ENCODE measurements at places on chromosomes 1 and 21.
A peak's percentile ranks its signal among the peaks of the same experiment; 100 is the strongest.

- peaks cover 16% of the 10 kb centered on the region for H3K4me1 ChIP-seq
- no peak overlapping the region for H3K27ac ChIP-seq
- DNase-seq, result no peak
- peaks cover 51% of the 10 kb centered on the region for H3K36me3 ChIP-seq
- H3K4me3 ChIP-seq, result no peak overlapping the region
Measured at GRCh38 chr21:15755125-15755524, 25.3 kb downstream of the USP25 start.

- peaks cover under 1% of the 10 kb centered on the region for H3K4me1 ChIP-seq
- no peaks in the 10 kb centered on the region for H3K27me3 ChIP-seq
- H3K36me3 ChIP-seq, result peaks cover 15% of the 10 kb centered on the region
- H3K27ac ChIP-seq, result no peak overlapping the region
- DNase-seq, result no peak
Measured at GRCh38 chr21:44858291-44858690, 15.2 kb downstream of the PTTG1IP start.

DNA sequence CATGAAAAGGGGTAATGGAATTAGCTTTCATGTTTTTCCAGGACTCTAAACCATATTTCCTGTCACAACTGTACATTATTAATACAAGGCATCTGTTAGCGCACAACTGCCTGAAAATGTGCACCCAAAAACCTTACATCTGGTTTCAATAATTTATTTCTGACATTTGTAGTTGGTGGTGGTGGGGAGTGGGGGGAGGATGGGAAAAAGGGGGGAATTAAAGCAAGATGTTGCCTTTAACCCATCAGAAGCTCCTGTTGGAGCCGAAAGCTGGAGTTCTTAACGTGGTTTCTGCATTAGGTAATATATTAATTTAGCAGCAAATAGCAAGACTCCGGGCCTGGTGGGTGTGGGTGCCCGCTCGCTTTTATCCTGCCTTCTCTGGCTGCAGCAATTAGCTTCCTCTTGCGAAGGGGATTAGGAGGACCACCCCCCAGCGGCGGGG, 36.9 kb upstream of the HHAT start:
- H3K36me3 ChIP-seq, result no peaks in the 10 kb centered on the region
- H3K27me3 ChIP-seq, result peaks cover 53% of the 10 kb centered on the region
- H3K4me1 ChIP-seq, result peaks cover 2% of the 10 kb centered on the region
- no peak for DNase-seq
- H3K4me3 ChIP-seq, result no peak overlapping the region

DNA sequence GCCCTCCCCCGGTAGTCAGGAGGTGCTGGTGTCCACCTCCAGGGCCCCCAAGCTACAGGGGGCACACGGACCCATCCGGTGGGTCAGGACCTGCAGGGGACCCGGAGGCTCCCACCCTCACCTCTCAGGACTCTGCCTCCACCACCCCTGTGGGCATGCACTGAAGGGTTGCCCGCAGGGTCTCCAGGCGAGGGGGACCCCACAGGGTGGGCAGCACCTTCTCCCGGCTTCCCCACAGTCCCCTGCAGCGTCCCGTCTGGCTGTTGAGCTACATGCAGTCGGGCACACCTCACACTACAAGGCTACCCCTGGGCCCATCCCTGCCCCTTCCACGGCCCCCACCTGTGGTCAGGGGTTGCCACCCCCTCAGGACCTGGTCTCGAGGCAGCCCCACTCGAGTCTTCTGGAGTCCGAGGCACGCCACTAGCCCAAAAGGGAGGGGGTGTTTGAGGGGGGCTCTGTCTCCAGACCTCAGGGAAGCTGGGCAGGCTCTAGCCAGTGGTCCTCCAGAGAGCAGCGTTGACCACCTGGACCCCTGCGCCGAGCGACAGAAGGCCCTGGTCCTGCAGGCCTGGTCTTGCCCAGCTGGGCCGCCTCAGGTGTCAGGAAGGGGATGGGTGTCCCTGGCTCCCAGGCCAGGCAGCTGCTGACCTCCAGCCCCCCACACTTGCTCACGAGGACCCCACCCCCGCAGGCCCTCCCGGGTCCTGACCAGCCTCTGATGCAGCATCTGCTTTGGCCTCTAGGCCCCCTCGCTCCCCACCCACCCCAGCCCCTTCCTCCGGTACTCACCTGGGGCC, 9.6 kb downstream of the PARS2 start:
- DNase-seq, result no peak
- H3K27ac ChIP-seq, result no peak overlapping the region
- peaks cover 6% of the 10 kb centered on the region for H3K36me3 ChIP-seq
- peaks cover 3% of the 10 kb centered on the region for H3K4me1 ChIP-seq
- no peak overlapping the region for H3K4me3 ChIP-seq

GRCh38 chr21:16156841-16157489, 427.2 kb downstream of the USP25 start:
- no peaks in the 10 kb centered on the region for H3K4me1 ChIP-seq
- DNase-seq, result no peak
- no peaks in the 10 kb centered on the region for H3K27me3 ChIP-seq
- H3K36me3 ChIP-seq, result no peaks in the 10 kb centered on the region

DNA sequence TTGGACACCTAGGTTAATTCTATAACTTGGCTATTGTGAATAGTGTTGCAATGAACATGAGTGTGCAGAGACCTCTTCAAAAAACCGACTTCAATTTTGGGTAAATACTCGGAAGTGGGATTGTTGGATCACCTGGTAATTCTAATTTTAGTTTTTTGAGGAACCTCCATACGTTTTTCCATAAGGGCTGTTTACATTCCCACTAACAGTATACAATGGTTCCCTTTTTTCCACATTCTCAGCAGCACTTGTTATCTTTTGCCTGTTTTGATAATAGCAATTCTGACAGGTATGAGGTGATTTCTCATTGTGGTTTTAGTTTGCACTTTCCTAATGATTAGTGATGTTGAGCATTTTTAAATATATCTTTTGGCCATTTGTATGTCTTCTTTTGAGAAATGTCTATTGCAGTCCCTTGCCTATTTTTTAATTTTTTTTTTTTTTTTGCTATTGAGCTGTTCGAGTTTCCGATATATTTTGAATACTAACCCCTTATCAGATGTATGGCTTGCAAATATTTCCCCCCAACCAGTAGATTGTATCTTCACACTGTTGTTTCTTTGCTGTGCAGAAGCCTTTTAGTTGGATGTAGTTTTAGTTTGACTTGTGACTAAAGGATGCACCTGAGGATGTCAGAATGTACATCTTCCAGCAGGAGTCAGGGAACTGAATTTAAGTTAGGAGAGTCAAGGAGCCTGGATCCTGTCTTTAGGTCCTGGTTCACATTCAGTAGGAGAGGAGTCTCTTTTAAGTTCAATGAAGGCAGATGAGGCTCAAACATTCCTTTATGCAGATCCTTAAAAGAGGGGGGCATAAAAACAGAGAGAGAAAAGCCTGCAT, 120.0 kb downstream of the S1PR1 start:
- H3K36me3 ChIP-seq, result no peaks in the 10 kb centered on the region
- peaks cover 8% of the 10 kb centered on the region for H3K4me1 ChIP-seq
- no peak overlapping the region for H3K27ac ChIP-seq
- H3K4me3 ChIP-seq, result no peak overlapping the region
- peaks cover 25% of the 10 kb centered on the region for H3K27me3 ChIP-seq

GRCh38 chr21:26801498-26801897, 43.7 kb downstream of the ADAMTS1 start:
- H3K27ac ChIP-seq, result no peak overlapping the region
- H3K36me3 ChIP-seq, result no peaks in the 10 kb centered on the region
- no peaks in the 10 kb centered on the region for H3K27me3 ChIP-seq
- H3K4me1 ChIP-seq, result no peaks in the 10 kb centered on the region
- no peak for DNase-seq

DNA sequence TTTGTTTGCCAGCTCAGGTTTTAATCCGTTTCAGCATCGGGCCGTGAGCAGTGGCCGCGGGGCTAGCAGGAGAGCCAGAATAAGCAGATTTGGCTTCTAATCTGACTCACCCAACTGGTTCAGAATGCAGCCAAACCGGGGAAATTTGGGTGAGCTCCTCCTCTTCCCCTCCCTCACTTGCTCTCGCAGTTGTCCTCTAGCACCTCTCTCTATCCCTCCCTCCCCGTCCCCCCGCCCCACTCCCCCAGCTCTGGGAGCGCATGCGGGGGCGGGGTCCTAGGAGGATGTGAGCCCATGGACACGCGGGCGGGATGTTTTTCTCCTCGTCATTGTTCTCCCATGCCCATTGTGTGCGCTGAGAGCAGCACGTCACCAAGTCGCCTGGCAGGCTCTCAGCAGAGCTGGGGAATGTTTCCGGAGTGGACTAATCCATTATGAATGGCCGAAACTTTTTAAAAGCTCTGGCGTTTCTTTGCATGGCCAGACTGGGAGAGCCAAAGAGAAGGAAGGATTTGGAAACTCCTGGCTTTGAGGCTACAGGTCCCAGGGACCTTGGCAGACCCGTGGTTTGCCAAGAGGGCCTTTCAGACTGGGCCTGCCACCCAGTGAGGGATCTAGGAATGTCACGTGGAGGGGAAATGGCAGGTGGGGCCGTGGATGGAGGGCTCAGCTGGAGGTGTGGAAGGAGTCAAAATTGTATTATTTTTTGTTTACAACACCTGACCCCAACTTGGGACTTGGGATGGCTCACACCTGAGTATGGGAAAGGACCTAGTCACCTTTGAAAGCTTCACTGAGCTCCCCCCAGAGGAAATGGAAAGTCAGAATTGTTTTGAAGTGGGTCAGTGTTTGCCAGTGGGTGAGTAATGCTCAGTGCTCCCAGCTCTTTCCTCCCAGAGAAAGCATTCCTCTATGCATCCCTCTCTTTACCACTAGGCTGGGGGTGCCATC, 39.2 kb downstream of the CDK18 start:
- peak; percentile 50 for DNase-seq
- H3K27ac ChIP-seq, result no peak overlapping the region
- no peak overlapping the region for H3K4me3 ChIP-seq
- H3K4me1 ChIP-seq, result peaks cover 9% of the 10 kb centered on the region
- H3K36me3 ChIP-seq, result no peaks in the 10 kb centered on the region
- H3K27me3 ChIP-seq, result peaks cover 63% of the 10 kb centered on the region

Measured in activated CD8-positive, alpha-beta memory T cell treated with anti-CD3 and anti-CD28 coated beads, Interleukin-2, amount 10 ng/mL, durations not matched to agents 7 days and 5 days (primary cell).